ENCODE measurements at places on chromosomes 4 and X. TPM values are rescaled to one million over a fixed set of nuclear protein-coding genes. Genes with fewer than 3 reads are reported as not detected.

Gene DGAT2L6
- total RNA-seq, result not detected

Gene NALF2
- total RNA-seq, result not detected

- no peak for DNase-seq
- H3K36me3 ChIP-seq, result peaks cover 12% of the 10 kb centered on the region
- H3K27me3 ChIP-seq, result no peaks in the 10 kb centered on the region
- no peak overlapping the region for H3K27ac ChIP-seq
Observed at GRCh38 chr4:150402871-150403272, 179.1 kb upstream of the MAB21L2 start.

GRCh38 chr4:140469791-140470733 is 28.0 kb downstream of the MGAT4D start:
- DNase-seq, result no peak
- H3K36me3 ChIP-seq, result no peaks in the 10 kb centered on the region
- H3K4me1 ChIP-seq, result peaks cover 2% of the 10 kb centered on the region
- no peak overlapping the region for H3K4me3 ChIP-seq
- H3K27me3 ChIP-seq, result peaks cover 21% of the 10 kb centered on the region
- H3K27ac ChIP-seq, result no peak overlapping the region

DNA sequence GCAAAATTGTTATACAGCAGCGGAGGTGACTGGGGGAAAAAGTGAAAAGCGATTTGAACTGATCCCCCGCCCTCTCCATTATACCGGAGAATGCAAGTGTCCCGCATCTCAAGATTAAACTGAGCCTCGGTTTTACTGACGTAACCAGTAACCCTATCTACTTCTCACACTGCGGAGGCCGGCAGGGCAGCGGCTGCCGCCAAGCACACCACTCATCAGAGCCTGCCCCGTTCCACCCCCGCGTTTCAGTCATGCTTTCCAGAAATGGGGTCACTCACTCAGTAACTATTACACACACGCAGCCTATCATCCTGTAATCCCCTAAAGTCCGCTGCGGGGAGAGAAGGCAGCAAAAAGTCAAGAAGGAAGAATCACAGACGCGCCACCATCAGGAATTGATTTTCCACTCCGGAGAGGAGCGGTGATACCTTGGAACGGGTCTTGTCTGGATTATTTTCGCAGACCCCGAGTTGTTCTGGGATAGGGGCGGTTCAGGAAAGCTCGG is 1.4 kb downstream of the RPS6KA3 start:
- peaks cover 20% of the 10 kb centered on the region for H3K4me1 ChIP-seq
- H3K4me3 ChIP-seq, result peak overlapping the region; percentile 91
- H3K27ac ChIP-seq, result peak overlapping the region; percentile 96
- H3K27me3 ChIP-seq, result no peaks in the 10 kb centered on the region

DNA sequence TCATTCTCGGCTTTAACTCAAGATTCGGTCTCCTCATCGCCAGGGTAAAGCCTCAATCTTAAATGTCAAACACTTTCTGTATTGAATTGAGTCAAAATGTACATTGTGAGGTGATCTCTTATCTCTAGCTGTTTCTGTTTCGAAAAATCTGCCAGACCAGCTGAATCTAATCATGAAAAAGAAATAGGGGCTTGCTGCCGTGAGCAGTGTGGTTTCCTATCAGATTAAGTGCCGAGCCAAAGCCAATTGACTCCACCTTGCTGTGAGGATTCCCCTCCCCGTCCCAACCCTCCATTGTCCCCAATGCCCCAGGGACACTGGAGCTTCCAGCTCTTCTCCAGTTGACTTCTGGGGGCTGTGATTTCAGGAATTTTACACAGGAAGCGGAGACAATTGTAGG is 12.5 kb upstream of the CRLF2 start:
- H3K27me3 ChIP-seq, result no peaks in the 10 kb centered on the region
- no peak for DNase-seq
- H3K4me3 ChIP-seq, result no peak overlapping the region
- H3K36me3 ChIP-seq, result peaks cover 2% of the 10 kb centered on the region

DNA sequence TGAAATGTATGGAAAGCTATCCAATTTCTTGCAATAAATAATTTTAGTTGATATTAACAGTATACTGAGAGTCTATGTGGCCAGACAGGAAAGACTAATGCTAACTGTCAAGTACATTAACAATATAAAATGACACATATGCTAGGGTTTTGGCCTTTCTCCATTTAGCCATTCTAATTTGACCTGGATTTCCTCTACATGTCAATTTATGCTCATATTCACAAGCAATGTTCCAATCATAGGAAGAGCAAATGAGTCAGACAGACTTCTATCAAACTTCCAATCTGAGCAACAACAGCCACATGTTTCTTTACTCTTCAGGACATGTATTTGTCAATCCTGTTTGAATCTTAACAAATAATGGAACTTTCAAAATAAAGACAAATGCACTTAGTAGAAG is 53.6 kb downstream of the CORIN start:
- no peak overlapping the region for H3K4me3 ChIP-seq
- no peaks in the 10 kb centered on the region for H3K36me3 ChIP-seq
- H3K27me3 ChIP-seq, result peaks cover 40% of the 10 kb centered on the region
- H3K4me1 ChIP-seq, result peaks cover 3% of the 10 kb centered on the region
- DNase-seq, result no peak

DNA sequence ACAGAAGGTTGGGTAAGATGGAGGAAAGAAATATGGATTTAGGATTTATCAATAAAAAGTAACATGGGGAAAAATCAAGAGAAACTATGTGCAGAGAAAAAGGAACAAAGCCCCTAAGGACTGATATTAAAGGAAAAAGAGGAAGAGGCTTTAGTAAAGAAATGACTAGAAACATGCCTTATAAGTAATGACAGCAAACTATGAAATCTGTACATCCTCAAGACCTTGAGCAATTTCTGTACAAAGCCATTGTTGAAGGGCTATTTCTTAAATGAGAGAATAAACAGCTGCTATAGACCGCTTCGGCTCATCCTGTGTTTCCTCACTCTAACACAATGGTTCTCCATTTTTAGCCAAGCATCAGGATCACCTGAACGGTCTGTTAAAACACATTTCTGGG is 180.3 kb upstream of the ATOH1 start:
- no peak overlapping the region for H3K4me3 ChIP-seq
- no peak overlapping the region for H3K27ac ChIP-seq
- DNase-seq, result no peak
- no peaks in the 10 kb centered on the region for H3K27me3 ChIP-seq
- no peaks in the 10 kb centered on the region for H3K36me3 ChIP-seq
- no peaks in the 10 kb centered on the region for H3K4me1 ChIP-seq

DNA sequence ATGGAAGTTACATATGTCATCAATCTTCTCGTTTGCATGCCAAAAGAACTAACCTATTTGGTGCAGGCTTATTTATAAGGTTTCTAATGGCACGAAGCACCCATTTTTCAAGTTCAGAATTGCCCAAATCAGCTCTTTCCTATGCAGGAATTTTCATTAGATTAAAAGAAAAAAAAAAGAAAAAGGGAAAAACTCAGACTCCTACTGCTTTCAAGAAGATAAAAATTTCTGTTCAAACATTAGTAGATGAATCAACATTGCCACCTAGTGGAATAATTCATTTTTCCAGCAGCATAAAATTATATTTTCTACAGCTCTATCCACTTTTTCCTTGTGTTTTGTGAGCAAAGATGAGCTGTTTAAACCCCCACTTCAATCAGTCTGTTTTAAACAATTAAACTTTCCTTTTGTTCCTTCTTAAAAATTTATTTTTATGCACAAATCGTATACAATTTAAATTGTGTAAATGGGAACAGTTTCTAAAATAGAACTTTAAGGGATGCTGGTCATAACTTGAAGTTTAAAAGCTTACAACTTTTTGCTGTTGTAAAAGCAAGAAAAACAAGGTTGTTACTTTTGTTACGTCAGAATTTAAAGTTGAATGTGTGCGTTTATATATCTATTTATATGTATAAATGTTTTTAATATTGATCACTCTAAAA is 309.9 kb downstream of the ARAP2 start:
- H3K4me1 ChIP-seq, result no peaks in the 10 kb centered on the region
- H3K27me3 ChIP-seq, result peaks cover 9% of the 10 kb centered on the region

GRCh38 chr4:85717847-85718246 is 242.9 kb downstream of the ARHGAP24 start:
- no peaks in the 10 kb centered on the region for H3K36me3 ChIP-seq
- DNase-seq, result no peak
- no peaks in the 10 kb centered on the region for H3K4me1 ChIP-seq
- H3K4me3 ChIP-seq, result no peak overlapping the region
- no peak overlapping the region for H3K27ac ChIP-seq

DNA sequence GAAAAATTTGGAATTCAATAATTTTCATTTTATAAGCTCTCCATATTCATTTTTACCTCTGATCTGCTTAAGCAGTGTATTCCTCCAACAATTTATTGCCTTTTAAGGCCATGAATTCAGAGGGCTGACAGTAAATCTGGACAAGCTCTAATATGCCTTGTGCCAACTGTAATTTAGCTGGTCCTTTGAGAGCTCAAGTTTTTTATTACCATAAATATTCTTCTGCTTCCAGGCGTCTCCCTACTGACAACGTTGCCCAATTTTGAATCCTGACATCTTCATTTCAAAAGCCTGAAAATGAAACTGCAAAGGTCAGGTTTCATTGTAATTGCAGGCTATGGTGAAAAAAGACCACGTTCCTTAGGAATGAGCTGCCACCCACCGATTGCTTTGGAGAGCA is 95.8 kb upstream of the GEMIN8 start:
- no peak overlapping the region for H3K4me3 ChIP-seq
- DNase-seq, result no peak
- H3K27me3 ChIP-seq, result no peaks in the 10 kb centered on the region

Measured in activated naive CD8-positive, alpha-beta T cell treated with anti-CD3 and anti-CD28 coated beads, Interleukin-2, amount 10 ng/mL, durations not matched to agents 7 days and 5 days (primary cell).